ENCODE measurements at places on chromosomes 16 and 17.

GRCh38 chr16:84497418-84498222 is 6.8 kb downstream of the MEAK7 start:
- DNase-seq: no peak

GRCh38 chr17:60168654-60169053 is 18.9 kb downstream of the CA4 start:
- DNase-seq: no peak

DNA sequence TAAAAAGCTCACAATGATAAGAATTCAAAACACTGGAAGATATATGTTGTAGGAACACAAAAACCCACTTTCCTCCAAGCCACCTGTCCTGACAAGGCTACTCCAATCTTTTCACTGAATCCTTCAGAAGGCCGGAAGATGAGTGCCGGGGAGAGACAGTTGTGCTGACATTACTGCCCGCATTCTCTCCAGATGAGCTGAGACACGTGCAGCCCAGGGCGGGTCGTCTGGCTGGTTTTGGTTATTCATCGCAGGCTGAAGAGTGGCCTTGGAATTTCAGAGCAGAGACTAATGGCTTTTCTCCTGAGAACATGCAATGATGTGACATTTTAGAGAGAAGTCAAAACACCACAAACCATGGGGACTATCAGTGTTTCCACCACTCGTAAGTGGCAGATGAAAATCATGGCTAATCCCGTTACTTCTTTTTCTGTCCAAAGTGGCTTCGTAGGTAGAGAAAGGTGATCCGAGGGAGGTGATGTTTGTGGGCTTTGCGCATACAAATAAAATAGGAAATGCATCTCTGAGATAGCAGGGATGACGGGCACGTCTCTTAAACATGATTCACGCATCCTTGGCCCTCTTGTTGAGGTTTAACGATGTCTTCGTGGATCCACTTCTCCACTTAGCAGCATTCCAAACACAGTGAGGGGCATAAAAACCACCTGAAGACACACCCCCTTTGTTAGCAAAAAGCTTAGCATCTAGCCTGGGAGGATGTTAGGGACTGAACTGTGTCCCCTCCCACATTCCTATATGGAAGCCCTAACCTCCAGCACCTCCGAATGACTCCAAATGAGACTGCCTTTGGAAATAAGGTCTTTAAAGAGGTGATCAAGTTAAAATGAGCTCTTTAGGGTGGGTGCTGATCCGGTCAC is 134.0 kb downstream of the IRX3 start:
- DNase-seq: no peak

DNA sequence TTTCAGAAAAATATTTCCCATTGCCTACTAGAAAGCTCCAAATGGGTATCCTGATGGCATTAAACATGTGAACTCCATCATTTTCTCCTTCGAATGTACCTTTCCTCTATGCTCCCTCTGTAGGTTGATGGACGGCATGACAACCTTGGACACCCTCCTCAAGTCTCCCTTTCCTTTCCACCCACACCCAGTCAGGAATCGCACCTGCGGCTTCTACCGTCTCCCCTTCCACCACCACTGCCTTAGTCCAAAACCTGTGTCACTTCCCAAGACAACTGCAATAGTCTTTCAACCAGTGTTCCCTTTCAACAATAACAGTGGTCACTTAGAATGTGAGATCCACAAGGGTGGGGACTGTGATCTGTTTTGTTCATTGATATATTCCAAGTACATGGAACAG is 233.1 kb upstream of the AXIN2 start:
- no peak for DNase-seq

GRCh38 chr16:72891291-72892227 is 156.4 kb downstream of the ZFHX3 start:
- no peak for DNase-seq

DNA sequence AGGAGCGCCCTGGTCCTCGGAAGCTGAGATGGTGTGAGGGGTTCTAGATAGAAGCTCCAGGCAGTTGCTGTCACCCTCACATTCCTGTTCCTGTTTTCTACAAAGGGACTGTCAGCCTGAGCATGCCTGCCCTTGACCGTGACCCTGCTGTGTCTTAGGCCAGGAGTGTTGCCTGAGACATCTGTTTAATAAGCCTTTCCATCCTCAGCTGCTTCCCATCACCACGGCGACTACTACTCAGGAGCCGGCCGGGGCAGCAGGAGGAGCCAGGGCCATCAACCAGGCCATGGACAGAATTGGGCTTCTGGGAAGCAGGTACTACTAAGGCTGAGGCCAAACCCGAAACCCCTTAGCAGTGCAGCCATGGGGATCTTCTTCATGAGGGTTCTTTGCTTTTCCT is 151.4 kb downstream of the KATNIP start:
- DNase-seq: no peak

GRCh38 chr17:34503528-34504195 is 75.7 kb upstream of the TMEM132E start:
- DNase-seq: no peak

DNA sequence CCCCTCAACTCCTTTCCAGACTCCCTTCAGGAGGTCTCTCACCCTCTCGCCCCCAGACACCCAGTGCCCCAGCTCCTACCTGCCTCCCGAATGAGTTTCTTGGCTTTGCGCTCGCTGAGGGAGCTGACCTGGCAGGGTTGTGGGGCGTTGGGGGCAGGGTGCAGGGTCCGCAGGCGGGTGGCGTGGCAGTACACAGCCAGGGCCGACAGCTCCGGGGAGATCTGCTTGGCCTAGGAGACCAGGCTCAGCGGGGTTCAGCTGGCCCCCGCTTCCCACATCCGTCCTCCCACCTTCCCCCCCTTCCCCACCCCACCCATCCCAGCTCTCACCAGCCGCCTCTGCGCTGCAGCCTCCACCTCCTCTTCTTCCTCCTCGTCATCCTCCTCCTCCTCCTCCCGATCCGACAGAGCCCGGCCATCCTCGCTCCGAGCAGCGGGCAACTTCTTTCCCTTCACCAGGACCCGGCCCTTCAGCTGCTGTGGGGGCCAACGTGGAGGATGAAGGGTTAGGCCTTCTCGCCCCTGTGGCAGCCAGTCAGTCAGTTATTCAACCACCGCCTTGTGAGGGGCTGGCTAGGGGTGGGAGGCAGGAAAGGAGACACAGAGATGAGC is 17.2 kb downstream of the PLCD3 start:
- DNase-seq: no peak

- no peak for DNase-seq
Observed at GRCh38 chr17:14201021-14201987, 35.4 kb downstream of the CDRT15 start.

GRCh38 chr16:47777220-47777619 is 316.1 kb downstream of the PHKB start:
- no peak for DNase-seq
